Amniotic stem cell (primary cell): ENCODE measurements at places on chromosomes 16 and 17.

DNA sequence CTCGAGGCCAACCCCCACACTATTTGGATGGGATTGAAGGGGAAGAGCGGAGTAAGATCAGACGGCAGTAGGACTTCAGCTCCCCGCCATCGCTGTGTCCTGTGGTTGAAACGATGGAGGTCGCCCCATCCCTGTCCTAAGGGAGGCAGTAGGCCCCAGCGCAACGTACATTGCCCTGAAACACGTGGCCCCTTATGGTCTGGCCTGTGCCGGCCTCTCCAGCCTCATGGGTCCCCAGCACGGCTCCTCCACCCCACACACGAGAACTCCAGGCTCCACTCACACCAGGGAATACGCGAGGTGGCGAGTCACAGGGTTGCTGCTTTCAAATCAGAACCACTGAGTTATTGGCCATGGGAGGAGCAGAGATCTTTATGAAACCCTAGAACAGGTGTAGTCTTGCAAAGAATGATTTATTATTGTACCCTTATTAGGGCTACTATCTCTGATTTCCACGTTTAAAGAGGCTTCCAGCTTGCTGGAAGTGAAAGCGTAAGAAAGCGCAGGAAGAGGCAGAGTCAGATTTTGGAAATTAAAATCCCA lies 669 bp upstream of the DCTPP1 start:
- DNase-seq = no peak

DNA sequence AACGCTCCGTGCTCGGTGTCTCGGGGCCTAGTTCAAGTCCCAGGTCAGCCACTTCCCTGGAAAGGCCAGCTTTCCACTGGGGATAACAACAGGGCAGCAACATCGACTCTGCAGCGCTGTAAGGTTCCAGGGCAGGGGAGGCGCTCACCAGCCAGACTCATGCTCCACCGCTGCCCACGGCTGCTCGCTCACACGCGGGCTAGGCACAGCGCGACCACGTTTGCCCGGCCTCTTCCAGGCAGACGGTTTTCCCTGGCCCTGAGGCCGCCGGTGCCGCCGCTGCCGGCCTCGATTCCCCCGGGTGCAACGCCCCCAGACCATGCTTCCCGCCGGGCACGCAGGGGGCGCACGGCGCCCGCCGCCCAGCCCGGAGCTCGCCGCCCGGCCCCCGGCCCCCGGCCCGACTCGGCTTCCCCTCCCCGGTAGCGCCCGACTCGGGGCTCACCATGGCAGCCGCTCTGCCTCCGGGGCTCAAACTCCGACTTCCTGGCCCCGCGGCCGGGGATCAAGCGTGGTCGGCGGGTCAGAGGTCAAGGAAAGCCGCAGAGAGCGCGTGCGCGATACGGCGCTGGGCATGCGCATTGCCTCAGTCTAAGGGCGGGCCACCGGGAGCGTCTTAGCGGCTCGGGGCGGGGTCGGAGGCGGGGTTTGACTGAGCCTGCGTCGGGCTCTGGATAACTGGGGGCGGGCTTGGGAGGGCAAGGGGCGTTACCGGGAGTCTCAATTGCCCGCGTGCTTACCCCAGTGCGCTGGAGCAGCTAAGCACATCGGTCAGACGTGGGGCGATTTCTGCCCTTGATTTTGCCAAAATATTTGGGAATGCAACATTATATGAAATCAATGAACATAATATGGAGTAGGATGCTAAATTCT lies at the start of gene PAM16:
Gene PAM16 (minus strand): TSS at position 535 of the 873 bp plus-strand sequence. CDS start 87 bp downstream, at position 448.
- peak; percentile 89 for DNase-seq

GRCh38 chr17:929586-929985 lies 50.0 kb downstream of the NXN start:
- DNase-seq = no peak

DNA sequence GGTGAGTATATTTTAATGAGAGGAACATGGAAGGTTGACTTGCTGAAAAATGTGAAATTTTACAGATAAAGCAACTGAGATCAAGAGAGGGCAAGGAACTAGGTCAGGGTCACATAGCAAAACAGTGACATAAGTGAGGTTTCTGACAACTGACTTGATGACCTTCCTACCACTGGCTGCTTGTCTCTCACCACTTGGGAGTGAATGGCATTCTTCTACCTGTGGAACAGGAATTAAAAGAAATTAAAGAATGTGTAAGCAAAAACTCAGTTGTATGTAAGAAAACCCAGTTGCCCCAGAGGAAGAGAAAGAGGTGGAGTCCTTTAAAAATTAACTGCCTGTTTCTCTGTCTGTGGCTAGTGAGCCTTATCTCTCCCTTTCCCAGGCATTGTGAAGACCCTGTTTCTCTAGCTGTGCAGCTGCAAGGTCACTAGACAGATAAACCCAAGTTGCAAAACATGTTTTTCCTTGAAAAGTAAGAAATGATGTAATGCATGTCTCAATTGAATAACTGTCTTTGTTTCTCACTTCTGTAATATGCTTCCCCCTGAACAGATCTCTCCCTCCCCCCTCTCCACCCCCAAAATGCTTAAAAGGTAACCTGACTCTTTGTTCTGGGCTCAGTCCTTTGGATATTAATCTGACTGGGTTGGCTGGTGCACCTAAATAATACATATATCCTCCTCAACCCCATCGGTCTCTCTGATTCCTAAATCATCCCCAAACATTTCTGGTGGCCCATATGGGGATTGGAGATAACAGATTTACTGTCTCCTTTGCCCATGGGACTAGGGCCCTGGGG lies 23.4 kb downstream of the ACSM1 start:
- no peak for DNase-seq

- DNase-seq = no peak
Measured at GRCh38 chr17:46878055-46878454, 26.7 kb downstream of the WNT9B start.

DNA sequence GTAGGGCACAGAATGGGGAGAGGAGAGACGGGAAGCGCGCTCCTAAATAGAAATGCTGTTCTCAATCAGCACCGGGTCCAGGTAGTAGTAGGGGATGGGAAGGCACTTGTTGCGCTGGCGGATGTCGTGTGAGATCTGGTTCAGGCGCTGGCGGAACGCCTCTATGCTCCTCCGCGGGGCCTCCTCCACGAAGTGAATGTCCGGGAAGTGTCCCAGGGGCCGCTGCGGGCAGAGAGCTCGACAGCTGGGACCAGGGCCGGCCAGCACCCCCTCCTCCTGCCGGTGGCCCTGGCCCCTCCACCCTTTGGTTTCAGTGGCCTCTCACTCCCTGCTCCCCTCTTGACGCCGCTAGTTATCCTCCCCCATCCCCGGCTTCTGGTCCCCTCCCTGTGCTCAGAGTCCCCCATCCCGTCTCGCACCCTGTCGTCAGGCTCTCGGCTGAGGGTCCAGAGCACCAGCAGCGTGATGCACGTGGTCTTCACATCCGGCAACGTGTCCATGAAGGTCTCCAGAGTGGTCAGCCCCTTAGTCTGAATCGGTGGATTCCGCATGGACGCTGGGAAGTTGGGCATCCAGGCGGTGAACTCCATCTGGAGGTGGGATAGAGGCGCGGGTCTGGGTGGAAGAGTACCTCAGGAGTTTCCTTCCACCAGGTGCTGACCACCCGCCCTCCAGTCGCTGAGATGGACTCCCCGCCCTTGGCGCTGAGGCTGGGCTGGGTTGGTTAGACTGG lies 14.6 kb downstream of the ALOX12B start:
- no peak for DNase-seq

DNA sequence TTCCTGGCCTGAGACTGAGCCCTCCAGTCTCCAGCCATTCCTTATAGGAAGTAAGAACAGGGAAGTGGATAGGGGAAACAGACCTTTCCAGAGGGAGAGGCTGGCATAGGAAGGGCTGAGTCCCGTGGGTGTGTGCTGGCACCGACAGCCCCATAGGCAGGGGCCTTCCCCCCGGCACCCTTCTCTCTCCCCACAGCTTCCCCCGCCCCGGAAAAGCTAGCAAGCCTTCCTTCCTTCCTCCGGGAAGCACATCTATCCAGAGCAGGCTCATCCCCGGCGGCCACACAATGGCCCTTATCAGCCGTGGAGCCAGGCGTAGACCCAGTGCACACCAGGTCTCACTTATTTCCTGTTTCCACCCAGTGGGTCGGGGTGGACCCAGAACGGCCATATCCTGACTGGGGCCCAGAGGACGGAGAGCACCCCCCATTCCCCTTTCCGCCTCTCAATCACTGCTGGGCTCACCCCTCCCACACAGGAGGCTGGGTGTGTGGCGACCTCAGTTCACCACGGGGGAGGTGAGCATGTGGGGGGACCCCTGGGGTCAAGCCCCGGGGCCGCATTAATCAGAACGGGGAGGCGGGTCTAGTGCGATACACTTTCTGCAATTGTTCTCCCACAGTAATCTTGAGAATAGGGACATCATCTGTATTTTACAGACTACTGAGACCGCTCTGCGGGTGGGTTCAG lies 950 bp upstream of the MYO1C start:
- no peak for DNase-seq

DNA sequence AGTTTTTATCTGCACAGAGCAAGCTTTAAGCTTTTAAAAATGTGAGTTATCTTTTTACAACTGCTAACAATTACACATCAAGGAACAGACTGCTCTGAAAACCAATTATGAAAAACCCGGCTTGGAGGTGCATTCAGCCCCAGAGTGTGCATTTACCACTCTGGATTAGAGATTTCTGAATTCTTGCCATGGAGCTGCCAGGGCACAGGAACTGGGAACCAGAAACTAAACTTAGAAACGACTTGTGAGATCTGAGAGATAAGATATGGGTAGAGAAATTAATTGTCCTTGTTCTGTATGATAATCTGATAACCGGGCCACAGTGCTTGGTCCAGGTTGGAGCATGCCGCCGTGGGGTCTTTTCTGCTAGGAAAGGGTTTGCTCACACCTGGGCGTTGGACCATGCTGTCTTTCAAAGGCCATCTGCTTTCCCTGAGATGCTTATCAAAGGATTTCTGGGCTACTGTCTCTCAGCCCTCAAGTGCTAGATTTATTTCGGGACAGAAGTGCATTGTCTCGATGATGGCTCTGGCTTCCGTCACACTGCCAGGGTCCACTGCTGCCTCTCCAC lies 210.0 kb downstream of the MAF start:
- no peak for DNase-seq
